ENCODE measurements at places on chromosomes 2 and 18.

DNA sequence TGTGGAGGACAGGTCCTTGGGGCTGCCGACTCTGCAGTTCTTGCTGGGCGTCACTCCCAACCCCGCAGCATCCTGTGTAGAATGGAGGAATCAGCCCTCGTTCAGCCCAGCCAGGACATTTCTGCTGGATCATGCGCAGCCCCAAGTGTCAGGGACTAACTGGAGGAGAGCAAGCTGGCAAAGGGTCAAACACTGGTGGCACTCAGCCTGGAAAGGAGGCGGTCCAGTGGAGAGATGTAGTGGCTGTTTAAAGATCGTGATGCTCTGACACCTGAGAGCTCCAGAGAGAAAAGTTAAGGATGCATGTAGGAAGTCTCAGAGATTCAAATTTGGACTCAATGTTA lies 63.6 kb upstream of the SH3RF3 start:
- DNase-seq: no peak

GRCh38 chr2:217254111-217254510 lies 394.2 kb upstream of the TNP1 start:
- no peak for DNase-seq

DNA sequence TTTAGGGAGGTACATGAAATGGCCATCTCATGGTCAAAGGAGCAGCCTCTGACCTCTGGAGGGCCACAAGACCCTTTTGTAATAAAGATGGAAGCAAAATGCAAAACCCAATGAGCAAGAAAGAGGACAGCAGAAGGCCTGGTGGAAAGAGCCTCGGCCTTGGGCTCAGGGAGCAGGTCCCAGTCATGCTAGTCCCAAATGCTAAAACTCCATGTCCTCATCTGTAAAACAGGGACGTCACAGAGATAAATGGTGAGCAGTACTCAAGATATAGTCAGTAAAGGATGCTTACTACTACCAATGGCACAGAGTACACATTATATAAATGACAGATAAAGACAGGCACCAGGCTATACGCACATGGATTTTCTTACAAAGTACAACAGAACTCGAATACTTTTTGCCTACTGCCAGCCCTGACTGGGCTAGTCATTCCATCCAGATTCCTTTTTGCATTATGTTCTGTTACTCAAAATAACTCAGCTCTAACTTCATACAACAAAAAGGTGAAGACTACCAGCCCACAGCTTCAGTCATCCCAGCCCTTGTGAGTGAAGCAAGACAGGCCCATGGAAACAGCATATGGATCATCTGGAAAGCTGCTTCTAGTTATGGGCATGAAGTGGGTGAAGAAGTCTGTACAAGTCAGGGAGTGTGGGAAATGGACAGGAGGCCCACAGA lies 64.9 kb upstream of the TFCP2L1 start:
- DNase-seq: no peak

DNA sequence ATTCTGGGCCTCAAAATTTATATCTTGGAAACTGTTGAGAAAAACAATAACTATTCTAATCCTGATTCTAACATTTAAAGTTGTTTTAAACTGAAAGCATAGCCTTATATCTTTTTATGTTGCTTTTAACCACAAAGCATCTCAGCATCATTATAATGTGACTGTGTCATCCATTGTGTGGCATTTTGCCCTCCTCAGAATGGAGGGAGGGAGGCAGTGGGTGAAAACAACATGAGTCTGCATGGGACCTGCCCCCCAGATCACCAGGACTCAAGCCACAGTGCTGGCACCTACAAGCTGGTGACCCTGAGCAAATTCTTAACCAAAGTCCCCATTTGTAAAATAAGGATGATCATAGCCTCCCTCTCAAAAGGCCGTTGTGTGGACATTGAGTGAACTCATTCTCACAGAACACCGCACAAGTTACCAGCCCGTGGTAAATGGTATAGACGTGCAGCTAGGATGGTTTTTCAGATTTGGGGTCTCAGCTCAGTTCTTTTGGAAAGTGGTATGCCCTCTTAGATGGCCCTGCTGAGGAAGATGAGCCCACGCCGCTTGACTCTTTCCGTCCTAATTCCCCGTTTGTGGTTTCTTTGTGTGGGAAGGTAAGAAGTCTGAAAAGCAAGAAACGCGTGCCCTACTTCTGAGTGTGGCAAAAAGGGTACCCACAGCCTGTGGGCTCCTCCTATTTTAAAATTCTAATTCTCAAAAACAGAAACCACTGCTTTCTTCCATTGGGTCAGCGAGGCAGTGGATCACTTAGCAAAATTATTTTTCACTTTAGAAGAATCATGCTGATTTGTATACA lies 305.0 kb upstream of the ID2 start:
- no peak for DNase-seq

DNA sequence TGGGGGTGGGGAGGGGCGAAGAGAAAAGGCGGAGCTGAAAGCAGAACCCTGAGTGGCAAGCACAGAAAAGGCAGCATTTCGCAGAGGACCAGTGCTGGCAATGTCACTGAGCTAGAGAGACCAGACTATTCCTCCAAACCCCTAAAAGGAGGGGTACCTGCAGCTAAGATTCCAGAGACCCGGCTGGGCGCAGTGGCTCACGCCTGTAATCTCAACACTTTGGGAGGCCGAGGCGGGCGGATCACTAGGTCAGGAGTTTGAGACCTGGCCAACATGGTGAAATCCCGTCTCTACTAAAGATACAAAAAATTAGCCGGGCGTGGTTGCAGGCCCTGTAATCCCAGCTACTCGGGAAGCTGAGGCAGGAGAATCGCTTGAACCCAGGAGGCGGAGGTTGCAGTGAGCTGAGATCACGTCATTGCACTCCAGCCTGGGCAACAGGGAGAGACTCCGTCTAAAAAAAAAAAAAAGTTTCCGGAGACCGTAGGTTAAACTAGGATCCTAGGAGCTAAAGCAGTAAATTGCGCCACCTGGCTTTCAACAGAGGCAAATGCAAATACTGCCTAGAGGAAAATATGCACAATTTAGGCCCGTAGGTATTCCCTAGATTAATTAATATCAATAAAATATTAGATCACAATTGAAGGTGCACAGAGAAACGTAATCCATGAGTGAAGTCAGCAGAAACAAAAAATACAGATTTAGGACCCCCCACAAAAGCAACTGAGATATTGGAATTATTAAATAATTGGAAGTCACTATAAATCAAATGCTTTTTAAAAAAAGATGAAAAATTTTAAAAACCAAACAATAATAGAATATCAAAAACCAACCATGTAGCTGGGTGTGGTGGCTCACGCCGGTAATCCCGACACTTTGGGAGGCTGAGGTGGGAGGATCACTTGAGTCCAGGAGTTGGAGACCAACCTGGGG lies 4.9 kb downstream of the UCN start:
- no peak for DNase-seq

DNA sequence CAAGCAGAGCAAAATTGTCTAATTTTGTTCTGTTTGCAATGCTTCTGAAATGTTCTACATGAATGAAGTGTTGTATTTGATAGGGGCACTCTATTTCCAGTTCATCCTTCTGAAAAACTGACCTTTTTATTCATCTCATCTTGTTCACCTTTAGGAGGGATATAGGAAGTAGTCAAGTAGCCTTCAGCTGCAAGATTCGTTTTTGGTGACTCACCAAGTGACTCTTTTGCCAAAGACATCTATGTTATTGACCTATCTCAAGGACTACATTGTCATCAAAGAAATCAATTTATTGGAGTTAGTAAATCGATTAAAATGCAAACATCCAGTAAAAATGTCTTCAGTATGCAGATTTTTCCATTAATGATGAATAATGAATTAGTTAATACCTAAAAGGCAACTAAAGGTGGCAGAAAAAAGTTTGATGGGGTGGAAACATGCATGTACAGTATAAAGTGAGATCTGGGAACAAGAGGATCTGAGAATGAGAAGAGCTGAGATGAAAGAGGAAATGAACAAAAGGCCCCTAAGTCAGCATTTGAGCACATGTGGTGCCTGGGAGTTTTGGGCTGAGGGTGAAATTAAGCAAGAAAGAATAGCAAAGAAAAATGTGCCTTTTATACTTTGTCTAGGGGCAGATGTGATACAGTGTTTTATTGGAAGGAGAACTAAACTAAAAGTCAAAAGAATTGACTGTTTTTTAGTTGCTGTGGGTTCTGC lies 255.1 kb upstream of the LINC00305 start:
- DNase-seq: no peak

GRCh38 chr2:217206907-217207698 lies 347.2 kb upstream of the TNP1 start:
- DNase-seq: no peak

GRCh38 chr18:31819106-31819924 lies 58.6 kb upstream of the SLC25A52 start:
- no peak for DNase-seq

DNA sequence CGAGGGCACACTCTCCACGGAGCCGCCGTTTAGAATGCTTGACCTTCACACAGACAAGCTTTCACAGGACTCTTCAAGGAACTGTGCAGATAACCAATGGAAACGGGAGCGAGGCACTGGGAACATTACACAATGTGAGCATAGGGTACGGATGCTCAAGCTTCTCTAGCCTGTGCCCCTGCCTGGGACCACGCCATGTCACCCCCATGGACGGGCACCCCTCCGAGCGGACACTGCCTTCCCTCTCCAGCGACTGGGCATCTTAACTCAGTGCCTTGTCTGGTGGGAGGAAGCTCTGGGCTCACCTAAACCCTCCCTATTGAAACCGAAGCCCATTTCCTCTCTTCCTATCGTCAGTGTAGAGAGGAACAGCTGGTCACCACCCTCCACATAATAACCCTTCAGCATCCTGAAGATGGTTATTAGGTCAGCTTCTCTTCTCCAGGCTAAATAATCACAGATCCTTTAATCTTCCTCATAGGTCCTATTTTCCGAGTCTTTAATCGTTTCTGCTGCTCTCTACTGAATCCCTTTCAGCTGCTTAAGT lies 626.7 kb downstream of the GALR1 start:
- no peak for DNase-seq

DNA sequence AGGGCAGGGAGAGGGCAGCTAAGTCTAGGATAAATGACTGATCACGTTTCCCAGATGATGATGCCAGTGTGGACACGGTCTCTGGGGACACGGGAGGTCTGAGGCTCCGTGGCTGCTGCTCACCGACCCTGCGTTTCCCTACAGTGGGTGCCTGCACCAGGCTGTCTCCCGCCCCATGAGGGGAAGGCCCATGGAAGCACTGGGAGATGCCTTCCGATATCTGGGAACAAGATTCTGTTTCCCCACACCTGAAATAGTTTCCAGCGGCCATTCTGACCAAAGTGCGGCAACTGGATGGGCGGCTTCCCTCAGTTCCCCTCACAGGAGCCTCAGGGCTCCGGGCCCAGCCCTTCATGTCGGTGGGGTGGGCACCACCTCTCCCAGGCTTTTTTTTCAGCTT lies 83.1 kb downstream of the EDAR start:
- no peak for DNase-seq

GRCh38 chr2:171432969-171433762 lies 624 bp downstream of the METTL8 start:
- no peak for DNase-seq

- DNase-seq: no peak
Measured at GRCh38 chr2:150528861-150529801, 41.7 kb upstream of the RND3 start.

DNA sequence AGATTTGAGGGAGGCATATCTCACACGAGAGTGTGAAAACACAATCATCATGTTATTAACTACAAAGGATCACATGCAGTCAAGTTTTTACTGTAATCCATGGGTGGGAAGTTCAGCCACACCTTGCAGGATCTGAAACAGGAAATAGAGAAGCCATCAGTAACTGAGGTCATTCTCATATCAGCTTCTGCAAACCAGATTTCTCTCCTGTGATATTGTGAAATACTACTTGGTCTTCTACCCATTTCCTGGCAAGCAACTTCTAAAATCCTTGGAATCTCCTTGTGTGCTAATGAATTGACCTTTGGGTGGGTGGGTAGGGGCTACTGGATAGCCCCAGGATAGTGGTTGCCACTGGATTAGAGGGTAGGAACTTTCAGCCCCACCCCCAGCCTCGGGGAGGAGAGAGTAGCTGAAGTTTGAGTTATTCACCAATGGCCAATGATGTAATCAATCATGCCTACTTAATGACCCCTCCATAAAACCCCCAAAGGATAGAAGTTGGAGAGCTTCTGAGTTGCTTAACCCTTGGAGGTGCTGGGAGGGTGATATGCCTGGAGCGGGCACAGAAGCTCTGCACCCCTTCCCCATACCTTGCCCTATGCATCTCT lies 25.6 kb upstream of the TGIF1 start:
- DNase-seq: no peak

GRCh38 chr18:50469380-50469781 lies 90.5 kb upstream of the MAPK4 start:
- no peak for DNase-seq

DNA sequence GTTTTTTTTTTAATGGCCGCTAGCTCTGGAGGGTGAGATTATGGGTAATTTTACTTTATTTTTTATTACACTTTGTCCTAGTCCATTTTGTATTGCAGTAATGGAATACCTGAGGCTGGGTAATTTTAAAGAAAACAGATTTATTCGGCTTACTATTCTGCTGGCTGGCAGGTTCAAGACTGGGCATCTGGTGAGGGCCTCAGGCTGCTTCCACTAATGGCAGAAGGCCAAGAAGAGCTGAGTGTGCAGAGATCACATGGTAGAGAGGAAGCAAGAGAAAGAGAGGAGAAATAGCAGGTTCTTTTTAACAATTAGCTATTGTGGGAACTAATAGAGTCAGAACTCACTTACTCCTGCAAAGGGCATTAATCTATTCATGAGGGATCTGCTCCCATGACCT lies 52.4 kb upstream of the ARHGAP28 start:
- no peak for DNase-seq
